ENCODE measurements at places on chromosomes 2 and 18.

- DNase-seq = peak; percentile 44
These were observed 633 bp downstream of the MALT1 start for GRCh38 chr18:58671632-58672564.

GRCh38 chr2:58930537-58930936 is 689.4 kb upstream of the FANCL start:
- no peak for DNase-seq

- peak; percentile 59 for DNase-seq
These were observed 14.5 kb downstream of the ATG16L1 start for GRCh38 chr2:233265899-233266431.

- DNase-seq = no peak
These were observed 114.9 kb upstream of the ID2 start for GRCh38 chr2:8566774-8567468.

DNA sequence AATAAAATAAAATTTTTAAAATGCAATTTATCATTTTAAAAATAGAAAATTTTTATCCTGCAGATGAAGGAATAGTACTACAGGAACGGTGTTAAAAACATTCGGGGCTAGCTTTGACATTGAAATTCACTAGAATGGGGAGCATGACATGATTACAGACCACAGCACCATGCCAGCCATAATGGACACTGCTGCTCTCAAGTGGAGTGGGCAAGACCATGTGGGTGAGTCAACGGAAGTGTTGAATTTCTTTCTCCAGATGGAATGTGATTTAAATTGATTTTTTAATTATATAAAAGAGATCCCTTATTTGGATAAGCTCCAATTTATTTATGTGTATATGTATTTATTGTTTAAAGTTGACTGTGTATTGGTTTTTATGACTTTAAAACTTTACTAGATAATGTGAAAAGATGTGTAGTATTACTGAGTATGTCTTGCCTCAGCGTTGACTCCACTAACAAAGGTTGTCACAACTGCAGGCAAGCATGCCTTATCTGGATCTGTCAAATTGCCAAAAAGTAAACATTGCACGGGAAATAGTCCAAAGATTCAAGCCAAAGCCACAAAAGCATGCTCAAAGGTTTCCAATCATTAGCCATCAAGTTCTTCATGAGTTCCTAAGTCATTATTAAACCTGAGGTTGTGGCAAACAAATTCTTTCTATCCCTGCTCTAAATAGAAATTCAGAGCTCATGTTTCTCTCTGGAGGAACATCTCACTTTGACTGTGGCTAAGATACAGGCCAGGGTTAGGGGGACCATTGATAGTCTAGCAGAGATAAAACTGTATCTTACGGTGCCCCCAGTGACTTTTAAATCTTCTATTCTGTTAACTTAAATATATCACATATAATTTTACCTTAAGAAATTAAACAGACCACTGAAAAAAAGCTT is 536.9 kb downstream of the TMX3 start:
- no peak for DNase-seq

DNA sequence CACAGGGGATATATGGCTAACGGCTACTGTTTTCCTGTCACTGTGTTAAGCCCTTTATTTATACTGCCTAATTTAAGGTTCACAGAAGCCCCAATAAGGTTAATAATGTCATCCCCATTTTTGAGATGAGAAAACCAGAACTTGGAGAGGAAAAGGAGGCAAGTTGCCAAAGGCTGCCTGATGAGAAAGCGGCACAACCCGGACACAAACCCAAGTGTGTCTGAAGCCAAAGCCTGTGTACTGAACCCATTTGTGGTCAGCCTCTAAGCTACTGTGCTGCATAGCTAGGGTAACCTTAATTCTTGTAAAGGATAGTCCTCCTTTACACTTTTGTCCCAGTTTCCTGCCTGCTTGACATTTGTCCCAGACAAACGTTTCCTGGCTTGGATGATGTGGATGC is 954.7 kb upstream of the FANCL start:
- no peak for DNase-seq

- DNase-seq = no peak
These were observed 37.3 kb downstream of the GPD2 start for GRCh38 chr2:156473445-156473844.

DNA sequence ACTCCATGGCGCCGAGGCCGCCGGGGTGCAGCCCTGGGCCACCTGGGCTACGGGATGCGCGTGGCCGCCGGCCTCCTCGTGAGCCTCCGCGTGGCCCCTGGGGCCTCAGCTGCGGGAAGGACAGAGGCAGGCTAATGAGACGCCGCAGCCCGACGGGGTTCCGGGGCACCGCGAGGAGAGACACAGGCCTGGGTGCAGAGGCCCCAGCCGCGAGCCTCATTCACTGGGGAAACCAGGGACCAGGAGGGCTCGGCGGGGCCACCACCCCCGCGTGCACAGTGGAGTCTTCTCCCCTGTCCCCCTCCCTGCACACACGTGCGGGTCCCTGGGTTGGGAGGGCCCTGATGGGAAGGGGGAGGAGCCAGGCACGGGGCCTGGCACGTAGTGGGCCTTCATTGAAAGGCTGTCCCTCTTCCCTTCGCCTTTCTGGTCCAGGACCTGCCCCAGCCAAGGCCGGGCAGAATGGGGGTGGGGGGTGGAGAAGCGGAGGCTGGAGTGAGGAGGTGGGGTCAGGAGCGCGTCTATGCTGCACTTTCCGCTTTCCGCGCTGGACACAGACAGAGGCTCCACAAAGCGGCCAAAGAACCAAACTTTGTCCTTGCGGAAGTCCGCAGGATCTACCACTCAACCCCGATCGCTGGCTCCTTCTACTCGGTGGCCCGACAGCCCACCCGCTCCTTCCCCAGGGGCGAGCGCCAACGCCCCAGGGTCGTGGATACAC is 9.1 kb downstream of the ALPP start:
- DNase-seq = no peak

GRCh38 chr2:166803373-166804000 is 84.8 kb upstream of the XIRP2 start:
- no peak for DNase-seq

- DNase-seq = peak; percentile 80
These were observed 3.9 kb upstream of the SPRED2 start for GRCh38 chr2:65436169-65436823.

DNA sequence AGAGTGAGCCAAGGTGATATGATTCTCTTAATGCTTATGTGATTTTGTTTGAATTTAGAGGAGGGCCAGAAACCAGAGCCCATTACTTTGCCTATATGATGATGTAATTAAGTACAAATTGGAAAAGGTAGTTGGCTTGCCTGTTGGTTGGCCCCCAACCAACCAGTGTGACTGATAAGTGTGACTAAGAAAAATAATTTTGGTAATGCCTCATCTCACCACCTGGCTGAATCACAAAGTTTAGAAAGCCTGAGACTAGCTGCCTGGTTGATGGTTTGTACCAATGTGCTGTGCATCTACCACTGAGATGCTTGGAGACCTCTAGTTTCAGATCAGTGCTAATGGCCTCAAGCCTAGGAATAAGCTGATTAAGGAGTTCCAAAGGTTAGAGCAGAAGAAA is 338.7 kb downstream of the CDH2 start:
- DNase-seq = no peak
